ENCODE measurements at places on chromosomes 5 and 9.

GRCh38 chr5:138263581-138263980 is 10.8 kb downstream of the GFRA3 start:
- no peak for DNase-seq

- no peak for DNase-seq
These were observed 247.9 kb downstream of the LURAP1L start for GRCh38 chr9:13022756-13023155.

DNA sequence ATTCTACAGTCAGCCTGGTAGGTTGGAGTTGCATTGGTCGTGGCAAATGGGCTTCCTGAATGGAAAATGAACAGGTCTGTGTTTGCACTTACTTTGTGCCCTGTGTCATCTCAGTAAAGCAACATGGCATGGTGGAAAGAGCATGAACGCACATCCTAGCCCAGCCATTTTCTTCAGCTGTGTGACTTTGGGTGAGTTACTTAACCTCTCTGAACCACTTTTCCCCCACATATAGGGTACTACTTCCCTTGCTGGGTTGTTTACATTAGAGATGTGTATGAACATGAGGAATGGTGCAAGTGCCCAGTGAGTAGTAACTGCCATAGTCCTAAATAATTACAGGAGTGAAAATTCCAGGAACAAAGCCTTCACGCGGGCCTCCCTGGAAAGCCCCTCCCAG is 83.6 kb downstream of the MVB12B start:
- DNase-seq: no peak

- DNase-seq: no peak
These were observed 2371.7 kb upstream of the C9orf72 start for GRCh38 chr9:29945012-29945411.

DNA sequence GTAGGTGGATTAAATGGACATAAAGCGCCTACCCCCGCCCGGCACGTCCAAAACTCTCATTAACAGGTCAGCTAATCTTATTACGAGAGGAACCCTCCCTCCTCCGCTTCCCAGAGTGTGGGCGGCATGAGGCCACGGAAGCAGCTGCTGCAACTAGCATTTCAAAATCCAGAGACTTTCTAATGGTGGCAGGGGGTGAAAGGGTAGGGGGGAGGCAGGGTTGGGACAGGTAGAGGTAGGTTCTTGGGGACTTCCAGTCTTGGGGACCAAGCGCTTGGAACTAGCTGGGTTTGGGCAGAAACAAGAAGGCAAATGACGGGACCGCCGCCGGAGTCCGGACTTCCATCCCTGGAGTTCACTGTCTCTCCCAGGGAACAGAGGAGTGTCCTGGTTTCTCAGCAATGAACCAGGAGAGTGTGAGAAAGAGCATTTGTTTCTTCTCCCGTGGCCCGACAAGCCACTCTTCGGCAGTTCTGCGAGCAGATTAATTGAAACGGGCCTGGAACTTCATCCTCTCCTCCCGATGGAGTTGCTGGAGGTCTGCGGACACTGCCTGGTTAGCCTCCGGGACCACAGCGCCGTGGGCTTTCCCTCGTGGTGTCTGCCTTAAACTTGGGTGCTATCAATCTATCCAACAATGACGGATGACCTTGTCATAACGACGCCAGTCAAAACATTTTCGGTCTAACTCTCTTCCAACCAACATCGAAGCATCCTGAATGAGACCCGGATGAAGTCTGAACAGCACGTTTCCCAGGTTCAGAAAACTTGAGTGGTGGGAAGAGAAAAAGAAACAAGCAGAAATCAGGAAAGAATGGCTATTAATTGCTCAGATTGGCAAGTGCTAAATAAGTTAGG is 1.6 kb upstream of the PRDM6 start:
- no peak for DNase-seq

- DNase-seq: no peak
These were observed 6.9 kb upstream of the GRPEL2 start for GRCh38 chr5:149338364-149338763.

- DNase-seq: no peak
These were observed 63.2 kb downstream of the MED27 start for GRCh38 chr9:132016456-132016855.

GRCh38 chr5:107431998-107432397 is 238.7 kb downstream of the EFNA5 start:
- no peak for DNase-seq

DNA sequence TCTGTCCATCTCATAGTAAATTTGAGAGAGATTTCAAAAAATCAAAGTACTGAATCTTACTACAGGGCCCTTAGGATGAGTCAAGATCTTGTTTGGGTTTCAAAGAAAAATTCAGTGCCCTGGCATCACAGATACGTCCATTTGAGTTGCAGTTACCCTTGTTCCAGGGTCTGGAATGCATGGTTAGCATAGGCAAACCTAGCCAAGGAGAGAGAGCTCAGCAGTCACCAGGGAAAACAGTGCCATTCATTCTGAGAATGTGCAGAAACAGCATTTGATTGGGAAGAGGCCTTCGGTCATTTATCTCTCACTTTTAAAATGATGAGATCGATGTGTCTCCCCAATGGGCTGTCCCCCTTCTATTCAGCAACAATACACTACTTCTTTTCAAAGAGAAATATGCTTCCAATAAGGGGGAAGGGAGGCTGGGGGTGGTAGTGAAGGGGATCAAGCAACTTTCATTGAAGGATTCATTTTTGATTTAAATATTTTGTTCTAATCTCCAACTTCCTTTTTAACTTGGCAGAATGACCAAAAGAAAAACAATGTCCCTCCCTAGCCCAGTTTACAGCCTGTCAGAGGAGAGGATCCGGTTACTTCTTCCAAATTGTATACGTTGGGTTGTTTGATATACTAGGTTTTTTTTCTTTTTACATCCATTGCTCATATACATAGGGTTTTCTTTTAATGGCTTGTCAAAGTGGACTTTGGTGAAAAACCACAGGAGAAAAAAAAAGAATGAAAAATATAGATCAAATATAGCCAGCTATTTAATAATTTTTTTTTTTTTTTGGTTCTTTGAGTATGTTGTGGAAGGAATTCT is 491.1 kb downstream of the CCDC171 start:
- DNase-seq: no peak

DNA sequence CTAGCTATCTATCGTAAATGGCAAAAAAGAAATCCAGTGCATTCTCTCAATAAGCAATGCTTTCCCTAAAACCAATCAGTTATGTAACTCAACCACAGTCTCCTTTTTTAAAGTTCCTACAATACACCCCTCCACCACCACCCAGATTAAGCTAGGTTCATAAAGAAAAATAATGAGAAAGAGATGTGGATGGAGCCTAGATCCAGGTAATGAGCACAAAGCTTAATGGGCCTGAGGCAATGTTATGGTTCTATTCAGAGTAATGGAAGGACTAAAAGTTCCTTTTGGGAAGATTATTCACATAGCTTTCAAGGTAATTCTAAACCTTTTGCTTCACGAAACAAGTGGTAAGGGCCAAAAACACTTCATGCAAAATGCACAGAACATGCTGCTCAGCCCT is 113.5 kb downstream of the MPDZ start:
- no peak for DNase-seq

- no peak for DNase-seq
These were observed 286.7 kb downstream of the TLE4 start for GRCh38 chr9:79858508-79858907.

All from central memory CD8-positive, alpha-beta T cell (primary cell).